ENCODE measurements at places on chromosomes 12 and 14.

DNA sequence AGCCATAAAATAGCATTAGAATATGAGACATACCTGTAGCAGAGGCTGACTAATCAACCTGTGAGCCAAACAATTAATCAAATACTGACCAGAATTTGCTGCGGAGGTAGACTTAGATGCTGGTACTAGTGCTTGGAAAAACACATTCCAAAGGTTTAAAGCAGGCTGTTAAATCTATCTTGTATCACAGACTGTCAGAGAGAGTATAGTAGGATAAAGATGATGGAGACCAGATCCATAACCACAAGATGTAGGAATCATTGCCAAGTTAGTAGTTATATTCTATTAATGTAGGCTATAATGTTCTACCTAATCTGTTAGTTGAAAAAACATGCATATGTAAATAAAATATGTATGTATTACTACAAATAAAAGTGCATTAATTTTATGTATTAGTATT is 726.2 kb downstream of the SLC6A15 start:
- no peak for DNase-seq
- H3K36me3 ChIP-seq = no peaks in the 10 kb centered on the region
- H3K4me1 ChIP-seq = no peaks in the 10 kb centered on the region
- H3K4me3 ChIP-seq = no peak overlapping the region
- no peaks in the 10 kb centered on the region for H3K27me3 ChIP-seq

GRCh38 chr12:93237235-93237915 is 140.3 kb upstream of the NUDT4 start:
- no peak for DNase-seq
- H3K27ac ChIP-seq = no peak overlapping the region
- no peak overlapping the region for H3K4me3 ChIP-seq

- H3K27me3 ChIP-seq = no peaks in the 10 kb centered on the region
- no peak overlapping the region for H3K27ac ChIP-seq
- no peak overlapping the region for H3K4me3 ChIP-seq
These were observed 112.8 kb upstream of the RESF1 start for GRCh38 chr12:31846405-31846804.

- H3K36me3 ChIP-seq = peaks cover 20% of the 10 kb centered on the region
- no peak for DNase-seq
- peak overlapping the region; percentile 88 for H3K27ac ChIP-seq
- H3K27me3 ChIP-seq = peaks cover 6% of the 10 kb centered on the region
These were observed 411 bp downstream of the TTLL5 start for GRCh38 chr14:75661499-75661814.

GRCh38 chr12:72869024-72869423 is 596.9 kb downstream of the TRHDE start:
- H3K27ac ChIP-seq = no peak overlapping the region
- DNase-seq = no peak
- no peaks in the 10 kb centered on the region for H3K36me3 ChIP-seq

GRCh38 chr12:111425655-111426054 is 19.9 kb downstream of the SH2B3 start:
- DNase-seq = no peak
- H3K4me1 ChIP-seq = peaks cover 76% of the 10 kb centered on the region
- H3K36me3 ChIP-seq = peaks cover 19% of the 10 kb centered on the region
- peak overlapping the region; percentile 89 for H3K27ac ChIP-seq
- no peak overlapping the region for H3K4me3 ChIP-seq
- H3K27me3 ChIP-seq = no peaks in the 10 kb centered on the region

- no peaks in the 10 kb centered on the region for H3K36me3 ChIP-seq
- H3K4me3 ChIP-seq = no peak overlapping the region
- H3K4me1 ChIP-seq = peaks cover 5% of the 10 kb centered on the region
- peaks cover 43% of the 10 kb centered on the region for H3K27me3 ChIP-seq
- DNase-seq = no peak
These were observed 2.8 kb upstream of the MDGA2 start for GRCh38 chr14:47678157-47678556.

DNA sequence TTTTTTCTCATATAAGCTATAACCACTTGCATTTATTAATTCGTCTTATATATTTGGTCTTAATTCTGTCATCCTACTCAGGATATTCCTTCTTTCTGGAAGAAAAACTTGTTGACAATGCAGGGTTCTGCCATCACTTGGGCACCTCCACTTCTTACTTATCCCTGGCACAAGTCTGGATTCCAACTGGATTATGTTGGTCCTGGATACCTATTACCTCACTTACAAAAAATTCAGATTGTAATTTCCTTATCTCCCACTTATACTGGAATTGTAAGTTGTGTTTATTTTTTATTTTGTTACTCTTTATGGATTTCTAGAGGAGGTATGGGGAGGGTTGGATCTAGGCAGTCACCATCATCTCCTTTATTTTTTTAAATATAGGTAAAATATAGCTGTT is 36.7 kb downstream of the LRRIQ1 start:
- H3K27me3 ChIP-seq = no peaks in the 10 kb centered on the region
- H3K4me3 ChIP-seq = no peak overlapping the region
- no peak overlapping the region for H3K27ac ChIP-seq
- DNase-seq = no peak

- no peak for DNase-seq
- no peak overlapping the region for H3K27ac ChIP-seq
- peaks cover 12% of the 10 kb centered on the region for H3K27me3 ChIP-seq
- peaks cover 10% of the 10 kb centered on the region for H3K4me1 ChIP-seq
These were observed 326.1 kb downstream of the CACNA1C start for GRCh38 chr12:2378835-2379330.

- no peak for DNase-seq
- H3K27me3 ChIP-seq = no peaks in the 10 kb centered on the region
- no peak overlapping the region for H3K27ac ChIP-seq
- no peak overlapping the region for H3K4me3 ChIP-seq
- peaks cover 7% of the 10 kb centered on the region for H3K36me3 ChIP-seq
These were observed 78.3 kb downstream of the MED13L start for GRCh38 chr12:116199160-116199706.

Measured in activated naive CD4-positive, alpha-beta T cell treated with anti-CD3 and anti-CD28 coated beads, Interleukin-2, amount 10 ng/mL, durations not matched to agents 7 days and 5 days (primary cell).